ENCODE measurements at places on chromosomes 11 and 22.

DNA sequence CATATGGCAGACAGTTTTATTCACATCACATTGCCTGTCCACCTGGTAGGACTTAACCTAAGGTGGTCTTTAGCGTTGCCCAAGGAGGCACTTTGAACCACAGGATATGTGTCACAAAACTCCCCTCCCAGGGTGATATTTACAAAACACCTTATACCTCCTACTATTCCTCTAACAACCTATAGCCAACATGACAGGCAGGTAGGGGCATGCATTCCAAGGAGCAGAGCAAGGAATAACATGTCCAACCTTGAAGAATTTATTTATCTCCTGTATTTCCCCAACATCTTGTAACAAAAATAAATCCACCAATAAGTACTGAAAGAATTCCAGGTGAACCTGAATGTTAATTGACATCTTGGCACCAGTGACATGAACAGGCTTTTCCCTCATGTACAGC, 60.5 kb downstream of the SVIP start:
- DNase-seq: no peak

GRCh38 chr11:93974759-93975158, 46.4 kb upstream of the HEPHL1 start:
- DNase-seq: no peak

DNA sequence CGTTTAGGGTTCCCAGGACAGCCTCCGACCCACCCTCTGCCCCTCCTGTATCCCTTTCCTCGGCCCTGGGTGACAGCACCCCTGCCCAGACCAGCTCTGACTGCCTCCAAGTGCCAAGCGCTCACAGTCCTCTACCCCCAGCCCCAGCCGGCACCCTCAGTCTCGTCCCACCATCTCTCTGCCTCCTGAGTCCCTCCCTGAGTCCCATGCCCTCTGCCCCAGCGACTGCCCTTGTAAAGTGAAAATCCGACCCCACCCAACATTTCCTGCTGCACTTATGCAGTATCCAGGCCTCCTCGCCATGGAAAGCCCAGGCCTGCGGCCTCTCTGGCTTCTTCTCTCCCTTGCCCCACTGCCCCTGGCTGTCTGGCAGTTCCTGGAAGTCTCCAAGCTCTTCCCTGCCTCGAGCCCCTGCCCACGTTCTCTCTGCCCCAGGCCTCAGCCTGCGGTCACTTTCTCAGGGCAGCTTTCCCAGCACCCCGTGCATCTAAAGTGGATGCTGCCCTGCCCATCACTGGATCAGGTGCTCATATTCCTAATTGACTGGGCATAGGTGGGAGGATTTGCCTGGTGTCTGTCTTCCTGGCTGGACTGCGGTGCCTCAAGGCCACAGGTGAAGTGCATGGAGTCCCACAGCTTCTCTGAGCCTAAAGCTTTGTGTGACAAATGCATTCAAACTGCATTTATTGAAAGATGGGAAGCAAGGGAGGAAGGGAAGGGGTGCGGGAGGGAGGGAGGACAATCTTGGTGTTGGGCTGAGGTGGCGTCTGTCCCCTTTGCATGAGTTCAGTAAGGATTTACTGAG, 17.7 kb upstream of the IL2RB start:
- no peak for DNase-seq

GRCh38 chr11:24624432-24624831, 127.6 kb downstream of the LUZP2 start:
- DNase-seq: no peak

- DNase-seq: no peak
Measured at GRCh38 chr11:114188851-114189570, 107.2 kb upstream of the NNMT start.
